ENCODE measurements at places on chromosomes 1 and 21.

DNA sequence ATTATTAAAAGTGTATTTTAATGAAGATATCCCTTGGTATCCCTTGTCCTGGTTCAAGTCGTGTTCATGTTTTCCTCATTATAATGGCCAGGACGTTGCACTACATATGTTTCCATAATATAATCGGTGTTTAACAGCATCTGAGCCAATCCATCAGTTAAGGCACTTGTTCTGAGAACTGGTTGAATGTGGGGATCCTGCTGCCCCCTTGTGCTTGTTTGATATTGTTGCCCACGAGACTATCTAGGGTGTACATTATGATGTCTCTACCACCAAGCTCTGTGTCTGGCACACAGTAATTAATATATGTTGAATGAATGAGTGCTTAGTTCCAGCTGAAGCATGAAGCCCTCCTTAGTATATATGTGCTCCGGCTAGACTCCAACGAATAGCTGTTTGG, 193.0 kb downstream of the CACNA1E start:
- DNase-seq = peak; percentile 20

GRCh38 chr21:20789729-20790500, 208.3 kb upstream of the NCAM2 start:
- no peak for DNase-seq

DNA sequence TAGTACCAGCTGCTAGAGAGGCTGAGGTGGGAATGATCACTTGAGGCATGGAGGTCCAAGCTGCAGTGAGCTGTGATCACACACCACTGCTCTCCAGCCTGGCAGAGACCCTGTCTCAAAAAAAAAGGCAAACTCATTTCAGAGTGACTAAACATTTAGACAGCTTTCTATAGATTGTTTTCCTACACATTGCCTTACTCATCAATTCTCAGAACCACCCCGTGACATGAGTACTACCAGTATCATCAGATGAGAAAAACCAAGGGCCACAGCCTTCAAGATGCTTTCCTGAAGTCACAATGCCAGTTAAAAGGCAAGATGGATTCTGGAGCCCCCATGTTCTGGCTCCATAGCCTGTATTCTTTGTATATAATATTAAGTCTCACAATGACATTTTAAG, 22.4 kb upstream of the SMPDL3B start:
- DNase-seq = no peak

GRCh38 chr21:35581640-35582039, 478.7 kb downstream of the SETD4 start:
- DNase-seq = no peak

- no peak for DNase-seq
These were observed 181.5 kb downstream of the DISC1 start for GRCh38 chr1:231808116-231808515.

GRCh38 chr21:16709866-16710550, 802.8 kb upstream of the CXADR start:
- no peak for DNase-seq

GRCh38 chr1:99816656-99817055, 33.5 kb upstream of the AGL start:
- no peak for DNase-seq

- DNase-seq = no peak
These were observed 46.7 kb upstream of the PTBP2 start for GRCh38 chr1:96674915-96675314.

- no peak for DNase-seq
These were observed 380.0 kb downstream of the DSCAM start for GRCh38 chr21:40466893-40467483.

DNA sequence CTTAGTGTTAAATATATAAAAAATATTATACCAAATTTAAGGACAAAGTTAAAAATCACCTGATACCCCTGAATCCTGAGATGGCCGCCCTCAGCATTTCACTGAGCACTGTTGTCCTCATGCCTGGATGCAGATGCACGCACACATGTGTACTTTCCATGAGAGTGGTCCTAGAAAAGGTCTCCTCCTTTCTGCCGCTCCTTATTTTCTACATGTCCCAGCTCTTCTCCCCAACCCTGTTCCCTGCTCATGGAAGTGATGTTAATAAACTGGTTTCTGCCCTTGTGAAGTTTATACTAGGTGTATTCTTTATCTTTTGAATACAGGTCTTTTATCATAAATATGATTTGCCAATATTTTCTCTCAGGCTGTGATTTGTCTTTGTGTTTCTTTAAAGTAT, 32.9 kb downstream of the DIP2A start:
- no peak for DNase-seq

DNA sequence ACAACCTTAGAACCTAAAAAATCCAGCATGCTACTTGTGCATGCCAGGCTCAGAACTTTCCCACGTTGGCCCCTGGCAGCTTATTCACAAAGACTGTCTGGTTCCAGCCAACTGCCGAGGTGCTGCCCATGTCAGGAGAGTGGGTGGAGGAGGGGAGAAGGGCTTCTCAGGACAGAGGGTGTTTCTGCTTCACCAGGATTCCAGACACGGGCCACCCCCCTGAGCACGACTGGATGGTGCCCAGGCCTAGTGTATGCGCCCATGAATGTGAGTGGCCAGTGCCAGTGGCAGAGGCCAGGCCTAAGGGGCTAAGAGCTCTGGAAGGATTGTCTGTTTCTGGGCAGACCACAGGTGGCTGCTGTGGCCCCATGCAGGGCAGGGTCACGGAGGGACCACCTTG, 148.2 kb upstream of the COL6A1 start:
- no peak for DNase-seq

GRCh38 chr1:100414693-100415497, 62.6 kb downstream of the CDC14A start:
- DNase-seq = no peak

DNA sequence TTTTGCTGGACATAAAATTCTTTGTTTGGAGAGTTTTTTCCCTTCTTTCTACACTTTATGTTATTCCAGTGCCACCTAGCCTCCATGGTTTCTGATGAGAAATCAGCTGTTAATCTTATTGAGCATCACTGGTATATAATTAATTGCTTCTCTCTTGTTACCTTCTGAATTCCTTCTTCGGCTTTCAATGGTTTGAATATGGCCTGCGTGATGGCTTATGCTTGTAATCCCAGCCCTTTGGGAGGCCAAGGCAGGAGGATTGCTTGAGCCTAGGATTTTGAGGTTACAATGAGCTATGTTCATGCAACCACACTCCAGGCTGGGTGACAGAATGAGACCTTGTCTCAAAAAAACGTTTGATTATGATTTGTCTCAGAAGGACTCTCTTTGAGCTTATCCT, 13.0 kb upstream of the CNIH4 start:
- DNase-seq = no peak

GRCh38 chr1:200794506-200795065, 55.9 kb downstream of the CAMSAP2 start:
- DNase-seq = no peak

- peak; percentile 74 for DNase-seq
These were observed 8.8 kb upstream of the ID3 start for GRCh38 chr1:23567996-23568607.

DNA sequence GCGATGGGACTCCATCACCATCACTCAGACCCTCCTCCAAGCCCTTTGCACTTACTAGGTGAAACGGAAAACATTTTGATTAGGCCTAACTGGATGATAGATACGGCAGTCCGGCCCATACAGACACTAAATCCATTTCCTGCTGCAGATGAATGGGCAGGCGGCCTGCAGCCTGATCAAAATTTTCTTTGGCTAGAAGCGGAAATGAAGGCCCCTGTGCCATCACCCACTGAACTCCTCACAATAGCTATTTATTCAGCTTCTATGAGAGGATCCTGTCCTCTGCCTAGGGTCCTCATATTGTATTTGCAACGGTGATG, 200.5 kb downstream of the OMA1 start:
- peak; percentile 24 for DNase-seq

DNA sequence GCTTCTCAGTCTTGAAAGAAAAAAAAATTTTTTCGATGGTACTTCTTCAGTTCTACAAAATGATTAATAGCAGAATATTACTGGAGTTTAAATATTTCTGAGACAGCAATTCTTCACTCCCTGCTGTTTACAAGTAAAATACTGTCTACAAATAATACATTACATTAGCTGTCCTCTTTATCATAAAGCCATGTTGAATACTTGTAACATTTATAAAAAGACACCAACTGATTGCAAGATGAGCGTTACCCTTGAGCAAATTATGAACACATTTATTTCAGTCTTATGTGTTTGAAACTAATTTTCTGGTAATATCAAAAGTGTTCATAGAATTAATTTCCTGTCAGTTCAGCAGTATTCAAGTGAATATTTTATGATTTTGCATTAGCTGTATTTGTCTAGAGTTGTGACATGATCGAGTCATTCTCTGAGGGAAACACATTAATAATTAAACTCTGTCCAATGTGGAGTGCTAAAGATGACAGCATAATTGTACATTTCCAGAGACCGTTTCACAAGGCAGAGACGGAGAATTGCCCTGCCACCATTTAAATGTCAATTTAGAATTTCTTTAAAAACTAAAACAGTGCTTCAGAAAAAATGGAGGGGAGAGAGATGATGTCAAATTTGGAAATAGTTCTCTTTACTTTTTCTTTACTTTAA, 1359.0 kb upstream of the ADGRL4 start:
- DNase-seq = no peak

DNA sequence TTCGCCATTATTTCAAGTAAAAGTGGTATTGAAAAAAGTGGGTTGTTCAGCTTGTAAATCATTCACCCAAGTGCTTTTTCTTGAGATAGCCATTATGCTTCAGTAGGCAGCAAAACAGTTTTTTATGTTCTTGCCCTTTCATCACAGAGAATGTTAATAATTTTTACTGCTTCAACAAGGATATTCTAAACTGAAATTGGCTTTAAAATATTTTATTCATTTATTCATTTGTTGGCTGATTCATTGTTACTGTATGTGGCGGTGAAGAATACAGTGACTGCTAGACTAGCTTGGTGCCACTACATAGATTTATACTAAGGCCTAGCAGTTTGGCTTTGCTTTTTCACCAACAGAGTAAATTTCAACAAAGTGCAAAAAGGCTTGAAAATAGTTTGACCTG, 121.5 kb downstream of the OLFML2B start:
- no peak for DNase-seq

- no peak for DNase-seq
These were observed 23.8 kb downstream of the GLMN start for GRCh38 chr1:92274939-92275338.

DNA sequence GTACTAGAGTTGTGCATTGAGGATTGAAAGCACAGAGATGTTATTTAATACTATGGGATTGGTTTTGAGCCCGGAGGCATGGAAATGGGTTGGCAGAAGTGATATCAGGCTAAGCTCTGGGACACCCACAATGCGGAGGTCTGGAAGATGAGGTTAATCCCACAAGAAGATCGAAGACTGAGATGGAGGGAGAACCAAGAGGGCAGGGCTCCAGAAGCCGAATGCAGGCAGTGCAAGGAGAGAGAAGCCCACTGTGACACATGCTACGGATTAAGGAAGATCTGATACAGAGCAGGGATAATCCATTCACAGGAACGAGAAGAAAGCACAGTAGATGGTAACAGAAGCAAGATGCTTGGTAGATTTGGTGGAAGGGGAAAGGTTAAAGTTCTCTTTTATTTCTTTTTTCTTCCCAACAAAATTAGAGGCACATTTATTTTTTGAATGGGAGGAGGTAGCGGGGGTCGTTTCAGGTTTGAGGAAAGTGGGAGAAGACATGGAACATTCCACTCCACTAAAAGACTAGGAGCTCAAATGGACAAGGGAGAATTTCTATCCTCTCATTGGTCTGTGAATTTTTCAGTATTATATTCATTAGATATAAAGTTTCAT, 113.2 kb downstream of the NCAM2 start:
- no peak for DNase-seq

- DNase-seq = no peak
These were observed 37.4 kb downstream of the PRDM2 start for GRCh38 chr1:13737398-13737797.

DNA sequence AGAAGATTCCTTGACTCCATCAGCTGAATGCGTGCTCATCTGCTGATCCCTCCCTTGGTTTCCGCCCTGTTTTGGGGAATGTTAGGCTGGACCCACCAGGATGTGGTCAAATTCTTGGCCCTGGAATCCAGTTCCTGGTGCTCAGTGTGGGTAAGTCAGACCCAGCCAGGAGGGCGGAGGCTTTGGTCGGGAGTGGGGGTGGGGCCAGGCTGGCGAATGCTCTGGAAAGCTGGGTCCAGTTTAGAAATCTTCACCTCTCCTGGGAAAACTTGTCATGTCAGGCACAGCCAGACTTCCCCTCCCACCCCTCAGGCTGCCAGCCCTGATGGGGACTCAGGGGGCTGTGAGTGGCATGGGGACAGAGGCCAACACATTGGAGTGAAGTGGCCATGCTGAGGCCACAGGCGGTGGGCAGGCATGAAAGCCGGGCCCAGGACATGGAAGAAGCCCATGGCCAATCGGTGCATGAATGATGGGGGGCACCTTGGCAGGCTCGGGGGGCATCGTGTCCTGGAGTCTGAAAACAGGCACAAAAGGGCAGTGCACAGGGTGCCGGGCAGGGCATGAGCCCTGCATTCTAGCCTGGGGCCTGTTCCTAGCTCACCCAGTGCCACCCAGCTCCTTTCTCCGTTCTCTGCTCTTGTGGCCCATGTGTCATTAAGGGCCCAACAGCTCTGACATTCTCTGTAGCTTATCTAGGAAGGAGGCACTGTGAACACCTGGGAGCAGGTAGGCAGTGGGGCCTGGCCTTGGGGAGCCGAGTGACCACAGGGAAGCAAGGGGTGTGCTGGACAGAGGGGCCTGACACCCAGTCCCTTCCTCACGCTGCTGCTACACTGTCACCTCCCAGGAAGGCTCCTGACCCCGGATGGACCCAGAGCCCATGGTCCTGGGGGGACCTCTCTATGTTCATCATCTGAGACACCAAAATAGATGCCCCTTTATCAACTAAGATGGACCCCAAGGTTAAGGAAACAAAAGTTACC, 14.6 kb upstream of the PADI1 start:
- DNase-seq = peak; percentile 68

- no peak for DNase-seq
These were observed 44.2 kb upstream of the KCNE2 start for GRCh38 chr21:34319585-34319984.

- DNase-seq = peak; percentile 36
These were observed 16.0 kb upstream of the EPS15 start for GRCh38 chr1:51535006-51535592.

- DNase-seq = no peak
These were observed 39.0 kb upstream of the GUCA2B start for GRCh38 chr1:42114229-42114628.
